Effector CD4-positive, alpha-beta T cell (primary cell): ENCODE measurements at places on chromosomes 11 and 22.

- DNase-seq, result no peak
These were observed 341.5 kb downstream of the LARGE1 start for GRCh38 chr22:33578752-33579151.

GRCh38 chr22:44070029-44070428 lies 45.9 kb downstream of the PARVB start:
- no peak for DNase-seq

DNA sequence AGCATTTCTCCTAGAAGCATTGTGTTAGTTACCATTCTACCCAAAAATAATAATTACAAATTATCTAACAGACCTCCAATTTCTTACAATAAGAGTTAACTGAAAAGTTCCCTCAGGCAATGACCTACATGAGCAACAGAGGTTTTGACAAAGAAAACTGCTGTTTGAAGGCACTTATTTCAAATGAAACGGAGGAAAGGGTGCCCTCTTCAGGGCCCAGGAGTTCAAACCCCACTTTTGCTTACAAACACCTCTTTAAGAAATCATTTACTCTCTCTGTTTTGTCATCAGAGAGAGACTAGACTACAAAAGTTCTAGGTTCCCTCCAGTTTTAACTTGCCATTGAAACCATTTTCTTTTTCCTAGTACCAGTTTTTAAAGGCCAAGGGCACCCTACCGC lies 56.7 kb downstream of the AMBRA1 start:
- DNase-seq, result no peak

- no peak for DNase-seq
These were observed 23.0 kb downstream of the YDJC start for GRCh38 chr22:21606775-21607174.

DNA sequence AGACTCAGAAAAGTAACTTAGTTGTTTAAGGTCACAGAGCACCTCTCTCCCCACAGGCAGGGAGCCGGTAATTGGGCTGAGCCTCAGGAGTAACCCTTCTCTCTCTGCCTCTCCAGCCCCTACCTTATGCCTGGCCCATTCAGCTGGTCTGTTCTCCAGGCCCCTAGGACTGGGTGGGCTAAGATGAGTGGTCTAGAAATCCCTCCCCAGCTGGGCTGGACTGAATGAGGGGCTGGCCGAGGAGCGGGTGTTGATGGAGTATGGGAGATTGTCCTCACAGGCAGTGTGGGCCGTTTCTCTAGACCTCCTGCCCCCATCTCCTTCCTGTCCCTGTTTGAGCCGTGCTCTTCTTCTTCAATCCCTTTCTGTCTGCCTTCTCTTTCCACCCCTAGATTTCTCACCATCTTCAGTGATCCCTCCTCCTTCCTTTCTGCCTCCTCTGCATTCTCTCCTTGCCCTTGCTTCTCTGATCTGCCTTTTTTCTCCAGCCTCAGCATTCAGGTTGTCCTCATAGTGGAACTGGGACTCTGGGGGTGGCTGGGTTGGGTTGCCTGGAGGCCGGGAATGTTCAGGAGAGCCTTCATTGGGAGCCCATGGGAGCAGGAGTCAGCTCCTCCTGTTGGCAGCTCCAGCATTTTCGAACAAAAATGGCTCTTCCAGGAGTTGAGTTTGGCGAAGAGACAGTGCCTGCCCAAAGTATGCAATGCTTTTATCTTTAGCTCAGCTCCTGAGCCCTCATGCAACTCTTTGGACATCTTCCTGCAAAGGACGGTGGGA lies 7.6 kb downstream of the ST3GAL4 start:
- DNase-seq, result no peak

DNA sequence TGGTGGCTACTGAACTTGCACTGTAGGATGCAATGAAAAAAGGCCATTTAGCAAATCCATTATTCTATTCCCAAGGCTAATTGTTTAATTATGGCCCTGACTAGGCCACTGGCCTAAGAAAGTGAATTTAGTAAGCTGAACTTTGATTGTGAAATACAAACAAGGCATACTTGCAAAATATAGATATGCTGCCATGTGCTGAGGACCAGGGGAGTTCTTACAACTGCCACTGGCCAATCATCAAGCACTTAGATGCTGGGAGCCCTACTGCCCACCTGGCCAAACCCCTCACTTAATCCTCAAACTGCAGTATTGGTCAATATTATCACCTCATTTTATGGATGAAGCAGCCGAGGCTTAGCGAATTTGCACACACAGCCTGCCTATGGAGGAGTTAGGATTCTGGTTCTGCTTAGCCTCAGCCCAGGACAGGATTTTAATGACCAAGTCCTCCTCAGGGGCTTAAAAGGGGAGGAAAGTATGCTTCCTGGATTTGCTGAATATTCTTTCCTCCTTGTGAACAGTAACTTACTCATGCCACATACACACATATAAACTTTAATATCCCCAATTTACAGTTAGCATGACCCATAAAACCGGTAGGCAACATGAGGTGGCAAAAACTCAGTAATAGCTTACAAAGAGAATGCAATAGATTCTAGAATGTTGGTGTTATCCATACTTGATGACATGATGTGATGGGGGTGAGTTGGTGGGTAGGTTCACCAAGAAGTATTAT lies 39.3 kb downstream of the CD44 start:
- no peak for DNase-seq

- DNase-seq, result peak; percentile 20
These were observed 23.9 kb downstream of the MYO7A start for GRCh38 chr11:77151804-77152509.

DNA sequence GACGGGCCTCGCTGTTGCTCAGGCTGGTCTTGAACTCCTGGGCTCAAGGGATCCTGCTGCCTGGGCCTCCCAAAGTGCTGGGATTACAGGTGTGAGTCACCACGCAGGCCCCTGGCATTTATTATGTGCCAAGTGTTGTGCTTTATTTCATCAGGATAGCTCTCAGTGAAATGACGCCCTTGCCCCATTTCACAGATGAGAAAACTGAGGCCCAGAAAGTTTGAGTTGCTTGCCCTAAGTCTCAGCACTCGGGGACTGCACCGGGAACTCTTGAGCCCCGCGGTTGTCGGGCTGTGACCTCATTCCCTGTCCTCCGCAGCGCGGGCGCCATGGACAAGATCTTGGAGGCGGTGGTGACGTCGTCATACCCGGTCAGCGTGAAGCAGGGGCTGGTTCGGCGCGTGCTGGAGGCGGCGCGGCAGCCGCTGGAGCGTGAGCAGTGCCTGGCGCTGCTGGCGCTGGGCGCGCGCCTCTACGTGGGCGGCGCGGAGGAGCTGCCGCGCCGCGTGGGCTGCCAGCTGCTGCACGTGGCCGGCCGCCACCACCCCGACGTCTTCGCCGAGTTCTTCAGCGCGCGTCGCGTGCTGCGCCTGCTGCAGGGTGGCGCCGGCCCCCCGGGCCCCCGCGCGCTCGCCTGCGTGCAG lies 7.3 kb downstream of the USP35 start:
- DNase-seq, result no peak

- DNase-seq, result no peak
These were observed 2.8 kb upstream of the ANO9 start for GRCh38 chr11:444396-445144.

- DNase-seq, result no peak
These were observed 15.2 kb upstream of the TBX1 start for GRCh38 chr22:19745155-19746101.

GRCh38 chr11:45252877-45253276 lies 33.3 kb downstream of the SYT13 start:
- DNase-seq, result no peak

- DNase-seq, result no peak
These were observed 21.9 kb upstream of the RAB30 start for GRCh38 chr11:83093634-83094033.

GRCh38 chr11:131402040-131402439 lies 31.6 kb downstream of the NTM start:
- DNase-seq, result no peak

GRCh38 chr11:78189851-78190250 lies 1.1 kb downstream of the USP35 start:
- no peak for DNase-seq

DNA sequence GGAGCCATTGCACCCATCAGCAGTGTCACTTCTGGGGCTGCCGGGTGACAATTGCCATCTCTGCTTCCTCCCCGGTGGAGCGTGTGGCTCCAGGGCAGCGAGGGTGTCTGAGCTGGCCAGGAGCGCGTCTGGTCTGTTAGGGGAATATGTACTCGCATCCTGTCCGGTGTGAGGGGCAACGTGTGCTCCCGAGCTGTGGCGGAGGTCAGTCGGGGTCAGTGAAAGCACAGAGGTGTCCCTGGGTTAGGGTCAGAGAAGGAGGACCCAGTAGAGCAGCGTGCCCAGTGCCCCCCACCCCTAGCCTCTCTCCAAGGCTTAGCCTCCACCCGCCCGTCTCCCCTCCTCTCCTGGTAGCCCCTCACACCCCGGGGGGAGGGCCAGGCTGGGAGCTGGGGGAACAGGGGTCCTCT lies 1.5 kb downstream of the CLCF1 start:
- DNase-seq, result no peak

GRCh38 chr11:119734788-119735187 lies 5.8 kb upstream of the NECTIN1 start:
- no peak for DNase-seq

DNA sequence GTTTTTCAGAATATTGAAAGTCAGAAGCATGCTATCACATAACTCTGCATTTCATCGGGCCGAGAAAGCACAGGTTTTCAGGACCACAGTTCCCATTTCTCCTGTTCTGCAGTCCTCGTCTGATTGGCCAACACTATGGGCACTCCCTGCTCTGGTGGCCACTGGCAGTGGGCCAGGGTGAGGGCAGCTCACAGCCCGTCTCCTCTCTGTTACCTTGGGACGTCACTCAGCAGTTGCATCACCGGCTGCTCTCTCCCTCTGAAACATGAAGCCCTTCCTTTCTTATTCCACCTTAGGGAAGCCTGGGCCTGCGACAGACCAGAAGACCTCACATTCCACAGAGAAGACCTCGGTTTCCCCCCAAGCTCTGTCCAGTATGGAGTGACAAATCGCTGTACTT lies 11.4 kb upstream of the MICAL3 start:
- DNase-seq, result no peak

- DNase-seq, result no peak
These were observed 43.6 kb downstream of the XRRA1 start for GRCh38 chr11:74905326-74905725.

DNA sequence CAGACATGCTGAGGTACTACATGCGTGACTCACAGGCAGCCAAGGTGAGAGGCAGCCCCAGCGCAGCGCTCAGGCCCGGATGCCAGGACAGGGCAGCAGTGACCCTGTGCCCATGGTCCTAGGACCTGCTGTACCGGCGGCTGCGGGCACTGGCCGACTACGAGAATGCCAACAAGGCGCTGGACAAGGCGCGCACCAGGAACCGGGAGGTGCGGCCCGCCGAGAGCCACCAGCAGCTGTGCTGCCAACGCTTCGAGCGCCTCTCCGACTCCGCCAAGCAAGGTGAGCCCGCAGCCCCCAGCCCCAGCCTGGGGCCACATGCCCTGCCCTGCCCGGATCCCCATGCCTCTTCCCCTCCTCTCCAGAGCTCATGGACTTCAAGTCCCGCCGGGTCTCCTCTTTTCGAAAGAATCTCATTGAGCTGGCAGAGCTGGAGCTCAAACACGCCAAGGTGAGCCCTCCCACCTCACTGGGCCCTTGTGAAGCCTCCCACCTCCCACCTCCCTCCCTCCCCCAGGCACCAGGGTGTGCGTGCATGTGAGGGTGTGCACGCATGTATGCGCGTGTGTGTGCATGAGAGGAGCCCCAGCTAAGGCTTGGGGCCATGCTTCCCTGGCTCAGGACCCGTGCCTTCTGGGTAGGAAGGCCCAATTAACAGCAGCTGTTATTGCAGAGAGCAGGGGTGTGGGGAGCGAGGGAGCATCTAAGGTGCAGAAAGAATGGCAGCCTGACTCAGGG lies 5.3 kb downstream of the CFL1 start:
- no peak for DNase-seq

DNA sequence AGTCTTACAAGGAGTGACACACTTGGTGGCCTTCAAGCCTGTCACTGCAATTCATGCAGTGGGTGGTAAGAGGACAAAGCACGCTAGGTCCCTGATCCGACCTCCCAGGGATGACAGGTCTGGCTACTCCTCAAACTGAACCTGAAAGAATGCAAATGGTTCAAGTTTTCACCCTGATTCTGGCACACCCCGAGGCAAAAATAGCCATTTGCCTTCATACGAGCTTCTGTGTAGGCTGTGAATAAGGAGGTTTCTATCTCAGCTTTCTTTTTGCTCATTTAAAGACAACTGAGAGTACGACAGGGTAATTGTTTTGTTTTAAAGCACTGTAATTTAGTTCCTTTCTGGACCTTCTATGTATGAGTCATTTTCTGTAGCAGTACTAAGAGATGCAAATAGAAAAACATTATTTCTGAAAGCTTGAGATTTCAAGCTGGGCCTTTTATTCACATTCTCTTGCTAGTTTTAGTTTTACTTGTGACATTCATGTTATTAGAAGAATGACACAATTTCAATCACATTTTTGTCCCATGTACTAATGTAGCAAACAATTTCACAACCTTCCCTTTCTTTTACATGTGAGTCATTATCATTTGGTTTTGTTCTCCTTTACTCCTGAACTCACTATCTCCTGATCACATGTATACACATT lies 56.6 kb upstream of the FDX1 start:
- no peak for DNase-seq

- DNase-seq, result no peak
These were observed 154.3 kb upstream of the TBCEL start for GRCh38 chr11:120869516-120870011.

DNA sequence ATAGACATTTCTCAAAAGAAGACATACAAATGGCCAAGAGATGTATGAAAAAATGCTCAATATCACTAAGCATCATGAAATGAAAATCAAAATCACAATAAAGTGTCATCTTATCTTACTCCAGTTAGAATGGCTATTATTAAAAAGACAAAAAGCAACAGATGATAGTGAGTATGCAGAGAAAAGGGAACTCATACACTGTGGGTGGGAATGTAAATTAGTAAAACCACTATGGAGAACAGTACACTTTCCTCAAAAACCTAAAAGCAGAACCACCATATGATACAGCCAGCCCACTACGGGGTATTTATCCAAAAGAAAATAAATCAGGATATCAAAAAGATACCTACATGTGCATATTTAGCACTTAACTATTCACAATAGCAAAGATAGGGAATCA lies 700.0 kb upstream of the ANO5 start:
- no peak for DNase-seq

GRCh38 chr11:124895471-124895971 lies 2.1 kb downstream of the ROBO4 start:
- DNase-seq, result no peak

DNA sequence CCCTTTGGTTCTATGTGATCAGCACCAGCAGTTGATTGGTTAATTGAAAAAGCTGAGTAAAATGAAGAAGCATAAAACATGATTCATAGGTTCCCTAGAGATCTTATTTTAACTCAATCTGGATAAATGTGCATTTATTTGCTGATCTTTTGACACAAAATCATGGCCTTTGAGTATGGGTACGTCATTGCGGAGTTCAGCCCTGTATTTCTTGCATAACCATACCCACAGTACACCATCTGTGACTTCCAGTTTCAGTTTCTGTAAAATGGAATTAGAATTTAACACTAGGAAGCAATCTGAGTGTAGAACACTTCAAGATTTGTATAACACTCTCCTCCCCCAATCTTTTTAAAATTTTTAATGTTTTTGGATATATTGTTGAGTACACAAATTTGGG lies 358.2 kb downstream of the DDX10 start:
- no peak for DNase-seq

GRCh38 chr11:101618709-101619108 lies 34.9 kb upstream of the TRPC6 start:
- DNase-seq, result no peak
